DMS53 (cell line): ENCODE measurements at places on chromosomes 16 and 17.

DNA sequence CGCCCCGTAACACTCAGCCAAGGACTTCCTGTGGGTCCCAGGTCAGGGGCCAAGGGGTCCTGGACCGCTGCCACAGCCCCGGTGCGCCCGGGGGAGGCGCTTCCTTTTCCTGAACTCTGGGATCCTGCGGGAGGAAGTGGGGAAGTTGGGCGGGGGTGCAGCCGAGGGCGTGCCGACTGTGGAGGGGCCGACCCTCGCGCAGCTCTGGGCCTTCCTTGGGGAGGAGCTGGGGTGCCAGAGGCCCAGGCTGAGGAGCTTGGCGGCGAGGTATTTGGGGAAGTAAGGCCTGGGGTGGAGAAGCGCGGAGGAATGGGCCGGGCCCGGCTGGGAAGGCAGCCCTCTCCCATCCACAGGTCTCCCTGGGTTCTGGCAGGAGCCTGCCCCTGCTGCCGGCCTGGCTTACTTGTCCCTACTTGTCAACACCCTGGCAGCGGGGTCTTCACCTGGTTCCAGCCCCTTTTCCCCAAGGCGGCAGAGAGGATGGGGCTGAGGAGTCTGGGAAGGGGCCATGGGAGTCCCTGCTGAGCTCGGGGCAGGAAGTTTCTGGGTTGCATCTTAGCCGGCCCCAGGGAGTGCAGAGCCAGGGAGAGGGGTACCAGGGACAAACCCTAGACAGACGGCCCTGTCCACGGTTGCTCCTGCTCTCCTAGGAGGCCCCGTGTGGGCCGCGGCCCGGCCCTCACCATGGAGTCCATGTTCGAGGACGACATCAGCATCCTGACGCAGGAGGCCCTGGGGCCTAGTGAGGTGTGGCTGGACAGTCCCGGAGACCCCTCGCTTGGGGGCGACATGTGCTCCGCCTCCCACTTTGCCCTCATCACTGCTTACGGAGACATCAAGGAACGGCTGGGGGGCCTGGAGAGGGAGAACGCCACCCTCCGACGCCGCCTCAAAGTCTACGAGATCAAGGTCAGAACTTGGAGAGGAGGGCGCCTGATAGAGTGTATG is 1.7 kb downstream of the TBKBP1 start:
- DNase-seq: no peak

DNA sequence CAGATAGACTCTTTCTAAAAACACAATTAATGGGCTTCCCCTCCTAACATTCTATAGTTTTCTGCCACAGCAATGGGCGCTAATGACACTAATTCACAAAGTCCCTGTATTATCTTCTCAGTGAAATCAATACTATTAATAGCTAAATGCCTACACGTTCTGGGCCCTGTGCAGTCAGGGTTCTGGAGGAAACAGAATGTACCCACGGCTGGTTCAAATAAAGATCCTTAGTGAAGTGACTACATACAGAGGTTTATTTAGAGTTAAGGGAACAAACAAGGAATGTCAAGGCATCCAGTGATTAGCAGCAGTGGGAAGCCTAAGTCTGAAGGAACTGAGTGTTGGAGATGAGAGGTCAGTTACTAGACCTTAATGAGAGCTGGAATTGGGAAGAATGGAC is 43.5 kb upstream of the MTMR4 start:
- no peak for DNase-seq

GRCh38 chr17:18181358-18181757 is 2.3 kb upstream of the ALKBH5 start:
- no peak for DNase-seq

DNA sequence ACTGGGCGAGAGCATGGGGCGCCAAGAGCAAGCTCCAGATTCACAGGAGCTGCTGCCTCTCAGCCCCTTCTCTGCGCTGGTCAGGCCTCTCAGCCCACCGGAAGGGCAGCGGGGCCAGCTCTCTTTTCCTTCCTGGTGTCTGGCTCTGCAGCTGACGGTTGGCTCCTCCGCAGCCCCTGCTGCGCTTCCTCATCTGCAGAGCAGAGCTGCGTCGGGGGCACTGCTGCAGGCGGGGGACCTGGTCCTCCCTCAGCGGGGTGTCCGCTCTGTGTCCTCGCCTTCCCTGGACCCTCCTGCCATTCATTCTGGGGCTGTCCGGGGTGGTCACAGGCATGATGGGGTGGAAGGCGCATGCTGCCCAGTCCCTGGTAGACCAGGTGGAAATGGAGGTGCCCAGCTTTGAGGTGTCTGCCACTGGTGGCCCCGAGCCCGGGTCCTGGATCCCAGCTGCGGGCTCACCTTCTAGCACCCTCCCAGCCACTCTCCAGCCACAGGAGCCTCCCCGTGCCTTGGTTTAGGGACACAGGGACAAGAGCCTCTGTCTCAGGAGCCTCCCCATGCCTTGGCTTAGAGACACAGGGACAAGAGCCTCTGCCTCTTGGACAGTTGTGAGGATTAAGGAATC is 84.8 kb downstream of the IRF8 start:
- DNase-seq: no peak

- no peak for DNase-seq
Measured at GRCh38 chr16:59634004-59634579, 900.0 kb upstream of the GOT2 start.

GRCh38 chr17:36842231-36842819 is 95.0 kb upstream of the LHX1 start:
- no peak for DNase-seq

DNA sequence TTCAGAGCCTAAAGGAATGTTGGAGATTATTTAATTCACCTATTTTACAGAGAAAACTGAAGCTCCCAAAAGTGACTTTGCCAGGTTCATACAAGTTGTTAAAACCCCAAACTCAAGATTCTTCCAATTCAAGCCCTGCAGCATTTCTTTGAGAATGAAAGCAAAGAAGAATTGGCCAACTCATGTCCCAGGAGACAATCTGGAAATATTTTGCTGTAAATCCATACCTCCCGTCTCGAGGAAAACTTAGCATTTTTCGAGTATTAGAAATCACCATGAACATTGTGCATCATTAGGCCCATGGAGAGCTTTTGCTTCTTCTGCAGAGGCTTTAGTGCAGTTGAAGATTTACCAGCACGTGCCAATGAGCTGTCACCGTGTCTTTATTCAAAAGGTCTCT is 176.4 kb upstream of the KCNJ16 start:
- DNase-seq: no peak

DNA sequence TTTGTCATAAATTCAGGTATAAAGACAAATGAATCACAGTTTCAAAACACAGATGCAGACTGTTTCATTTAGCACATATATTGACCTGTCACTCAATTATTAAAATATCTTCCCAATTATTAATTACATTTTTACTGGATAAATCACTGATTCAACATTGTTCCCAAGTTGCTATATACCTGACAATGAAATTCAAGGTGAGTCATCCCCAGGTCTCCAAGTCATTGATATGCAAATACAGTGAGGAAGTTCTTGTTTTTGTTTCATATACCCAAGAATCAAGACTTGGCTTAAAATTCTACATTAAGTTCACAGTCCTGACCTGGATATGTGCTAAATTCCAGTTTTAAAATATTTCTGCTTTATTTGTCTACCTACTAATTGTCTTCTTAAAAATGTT is 599.3 kb upstream of the PSMD7 start:
- peak; percentile 20 for DNase-seq

GRCh38 chr17:75478508-75478907 is 22.1 kb downstream of the TMEM94 start:
- DNase-seq: no peak

DNA sequence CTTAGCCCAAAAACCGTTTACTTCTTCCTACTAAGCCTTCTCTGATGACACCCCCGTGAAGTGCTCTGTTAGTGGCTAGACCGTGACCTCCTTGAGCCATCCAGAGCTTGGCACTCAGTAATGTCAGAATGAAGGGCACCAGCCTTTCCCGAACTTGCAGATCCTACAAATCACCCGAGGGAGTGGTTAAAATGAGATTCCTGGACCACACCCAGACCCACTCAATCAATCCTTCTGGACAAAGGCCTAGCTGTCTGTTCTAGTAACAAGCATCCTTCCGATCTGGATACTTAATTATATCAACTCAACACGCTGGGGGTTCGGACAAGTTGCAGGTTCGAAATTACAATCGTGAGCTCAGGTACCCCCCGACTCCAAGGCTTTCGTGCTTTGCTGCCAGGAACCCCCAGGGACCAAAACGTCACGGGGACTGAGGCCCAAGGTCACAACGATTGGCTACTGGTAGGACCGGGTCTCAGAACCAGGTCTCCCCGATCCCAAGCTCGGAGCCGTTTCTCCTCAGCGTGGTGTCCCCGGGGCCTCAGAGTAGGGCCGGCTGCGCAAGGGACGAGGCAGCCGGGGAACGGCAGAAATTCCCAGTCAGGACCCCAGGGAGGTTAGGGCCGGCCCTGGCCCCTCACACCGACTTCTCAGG is 527 bp downstream of the CIAPIN1 start:
- peak; percentile 60 for DNase-seq

DNA sequence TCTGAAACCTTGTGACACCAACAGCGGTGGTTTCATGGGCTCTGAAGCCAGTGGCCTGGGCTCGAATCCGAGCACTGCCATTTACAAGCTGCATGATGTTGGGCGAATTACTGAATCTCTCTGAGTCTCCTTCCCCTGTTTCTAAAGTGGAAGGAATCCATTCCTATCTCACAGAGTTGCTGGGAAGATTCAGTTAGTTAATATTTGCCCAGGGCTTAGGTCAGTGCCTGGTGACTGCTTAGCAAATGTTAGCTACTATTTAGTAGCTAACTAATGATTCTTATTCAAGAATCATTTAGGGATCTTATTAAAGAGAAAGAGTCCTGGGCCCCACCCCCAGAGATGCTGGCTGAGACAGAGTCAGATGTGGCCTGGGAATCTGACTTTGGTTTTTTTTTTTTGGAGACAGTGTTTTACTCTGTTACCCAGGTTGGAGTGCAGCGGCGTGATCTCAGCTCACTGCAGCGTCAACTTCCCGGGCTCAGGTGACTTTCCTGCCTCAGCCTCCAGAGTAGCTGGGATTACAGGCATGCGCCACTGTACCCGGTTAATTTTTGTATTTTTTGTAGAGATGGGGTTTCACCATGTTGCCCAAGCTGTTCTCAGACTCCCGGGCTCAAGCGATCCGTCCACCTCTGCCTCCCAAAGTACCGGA is 33.6 kb upstream of the RAI1 start:
- DNase-seq: peak; percentile 26
